Foreskin keratinocyte (primary cell): ENCODE measurements at places on chromosomes 5 and 9.

DNA sequence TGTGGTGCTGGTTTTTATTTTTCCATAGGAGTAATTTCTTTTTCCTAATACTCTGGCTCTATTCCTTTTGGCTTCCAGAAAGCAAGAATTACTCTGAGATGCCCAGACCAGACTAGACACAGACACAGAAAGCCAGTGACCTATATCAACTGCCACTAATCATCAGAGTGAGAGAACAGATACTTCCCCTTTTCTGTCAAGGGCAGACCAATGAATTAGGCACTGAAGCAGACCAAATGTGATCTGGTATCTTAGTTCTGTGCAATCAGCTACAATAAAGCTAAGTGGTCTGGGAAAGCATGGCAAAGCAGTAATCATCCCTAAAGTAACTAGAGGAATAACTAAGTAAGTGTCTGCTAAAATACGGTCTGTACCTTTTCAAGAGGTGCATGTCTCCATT lies 239.1 kb downstream of the ELAVL2 start:
- DNase-seq, result no peak

- no peak for DNase-seq
These were observed 109.3 kb upstream of the CPEB4 start for GRCh38 chr5:173778784-173779304.

DNA sequence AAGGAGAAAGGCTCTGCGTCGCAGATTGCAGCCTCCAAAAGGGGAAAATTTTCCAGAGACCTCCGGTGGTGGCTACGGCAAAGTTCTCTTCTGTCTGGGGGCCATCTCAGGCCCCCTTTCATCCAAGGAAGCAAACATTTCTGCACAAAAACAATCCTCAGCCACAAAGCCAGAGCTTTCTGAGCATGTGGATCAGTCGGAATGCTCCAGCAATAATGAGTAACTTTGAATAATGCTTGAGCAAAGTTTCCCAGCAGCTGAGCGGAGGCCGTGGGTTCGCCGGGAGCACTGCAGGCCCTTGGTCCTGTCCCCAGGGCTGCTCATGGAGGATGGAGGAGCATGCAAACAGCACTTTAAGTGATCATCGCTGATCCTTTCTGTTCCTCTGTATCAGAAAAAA lies 60.2 kb upstream of the UNC5A start:
- DNase-seq, result no peak

DNA sequence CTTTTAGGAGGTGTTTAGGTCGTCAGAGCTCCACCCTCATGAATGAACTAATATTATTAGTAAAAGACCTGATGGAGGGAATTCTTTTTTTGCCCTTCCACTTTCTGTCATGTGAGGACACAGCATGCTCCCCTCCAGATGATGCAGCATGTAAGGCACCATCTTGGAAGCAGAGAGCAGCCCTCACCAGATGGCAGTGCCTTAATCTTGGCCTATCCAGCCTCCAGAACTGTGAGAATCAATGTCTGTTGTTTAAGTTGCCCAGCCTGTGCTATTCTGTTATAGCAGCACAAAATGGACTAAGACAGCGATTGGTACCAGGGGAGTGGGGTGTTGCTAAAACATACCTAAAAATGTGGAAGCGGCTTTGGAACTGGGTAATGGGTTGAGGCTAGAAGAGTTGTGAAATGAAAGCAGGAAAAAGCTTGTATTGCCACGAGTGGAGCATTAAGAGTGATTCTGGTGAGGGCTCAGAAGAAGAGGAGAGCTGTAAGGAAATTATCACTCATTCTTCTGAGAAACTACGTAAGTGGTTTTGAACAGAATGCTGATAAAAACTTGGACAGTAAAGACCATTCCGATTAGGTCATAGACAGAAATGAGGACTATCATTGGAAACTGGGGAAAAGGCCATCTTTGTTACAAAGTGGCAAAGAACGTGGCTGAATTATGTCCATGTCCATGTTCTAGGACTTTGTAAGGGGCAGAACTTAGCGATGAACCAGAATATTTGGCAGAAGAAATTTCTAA lies 28.6 kb downstream of the PTPDC1 start:
- no peak for DNase-seq

GRCh38 chr5:125011419-125011818 lies 265.0 kb upstream of the ZNF608 start:
- DNase-seq, result no peak

GRCh38 chr5:62692946-62693713 lies 114.5 kb downstream of the LRRC70 start:
- DNase-seq, result no peak

GRCh38 chr5:35230038-35230611 lies at the start of gene PRLR:
Gene PRLR, minus strand, starts transcription at chr5:35230487. Its CDS starts 140,867 bp downstream, at chr5:35089620.
- no peak for DNase-seq

DNA sequence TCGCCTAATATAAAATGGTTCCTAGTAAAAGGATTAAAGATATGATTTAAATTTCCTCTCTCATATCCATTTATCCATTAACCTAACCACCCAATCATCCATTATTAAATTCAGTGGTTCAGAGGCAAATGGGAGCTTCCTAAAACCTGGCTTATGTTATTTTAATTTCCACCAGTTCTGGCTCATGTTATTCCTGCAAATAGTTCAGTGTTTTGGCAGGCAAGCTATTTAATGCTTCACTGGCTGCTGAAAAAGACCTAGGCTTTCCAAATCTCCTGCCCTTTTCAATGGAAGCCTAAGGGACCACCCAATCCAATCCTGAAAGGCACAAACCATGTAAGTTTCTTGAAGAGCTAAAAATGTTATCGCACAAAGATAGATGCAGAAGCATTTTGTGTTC lies 52.3 kb downstream of the POC5 start:
- no peak for DNase-seq

GRCh38 chr9:16191691-16192402 lies 639.0 kb downstream of the CCDC171 start:
- DNase-seq, result peak; percentile 28

GRCh38 chr9:135228983-135229625 lies 141.6 kb downstream of the OLFM1 start:
- no peak for DNase-seq

DNA sequence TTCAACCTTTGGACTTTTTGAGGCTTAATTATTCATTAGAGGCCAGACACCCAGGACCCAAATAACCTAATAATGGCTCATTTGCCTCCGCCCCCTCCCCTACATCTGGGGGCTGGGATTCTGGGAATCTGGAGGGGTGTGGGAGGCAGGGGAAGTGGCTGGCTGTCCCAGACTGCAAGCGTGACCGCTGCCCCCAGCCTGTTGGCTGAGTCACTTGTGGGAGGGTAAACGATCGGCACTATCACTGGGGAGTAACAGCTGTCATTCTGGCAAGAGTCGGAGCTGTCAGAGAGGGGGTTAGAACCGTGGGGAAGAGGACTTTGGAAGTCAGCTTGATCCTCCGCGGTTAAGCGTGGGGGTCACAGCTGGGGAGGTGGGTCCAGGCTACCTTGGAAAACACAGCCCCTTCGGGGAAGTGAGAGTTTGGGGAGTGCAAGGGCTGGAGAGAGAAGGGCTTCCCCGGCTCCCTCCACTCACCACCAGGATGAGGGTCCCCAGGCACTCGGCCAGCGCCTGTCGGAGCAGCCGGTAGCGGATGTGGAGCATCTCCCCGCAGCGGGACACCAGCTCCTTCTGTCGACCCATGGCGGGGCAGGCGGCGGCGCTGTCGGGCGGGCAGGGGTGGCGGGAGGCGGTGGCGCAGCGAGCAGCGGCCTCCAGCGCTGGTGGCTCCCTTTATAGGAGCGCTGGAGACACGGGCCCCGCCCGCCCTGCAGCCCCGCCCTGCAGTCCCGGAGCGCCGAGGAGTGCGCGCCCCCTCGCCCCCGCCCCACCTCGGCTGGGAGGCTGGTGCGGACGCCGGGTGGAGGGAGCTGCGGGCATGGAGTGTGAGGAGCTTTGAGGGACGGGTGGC lies at the start of gene AQP3:
TSS of gene AQP3 (minus strand) at position 648 of the 853 bp plus-strand sequence. CDS start at position 585, 63 bp downstream.
- no peak for DNase-seq

DNA sequence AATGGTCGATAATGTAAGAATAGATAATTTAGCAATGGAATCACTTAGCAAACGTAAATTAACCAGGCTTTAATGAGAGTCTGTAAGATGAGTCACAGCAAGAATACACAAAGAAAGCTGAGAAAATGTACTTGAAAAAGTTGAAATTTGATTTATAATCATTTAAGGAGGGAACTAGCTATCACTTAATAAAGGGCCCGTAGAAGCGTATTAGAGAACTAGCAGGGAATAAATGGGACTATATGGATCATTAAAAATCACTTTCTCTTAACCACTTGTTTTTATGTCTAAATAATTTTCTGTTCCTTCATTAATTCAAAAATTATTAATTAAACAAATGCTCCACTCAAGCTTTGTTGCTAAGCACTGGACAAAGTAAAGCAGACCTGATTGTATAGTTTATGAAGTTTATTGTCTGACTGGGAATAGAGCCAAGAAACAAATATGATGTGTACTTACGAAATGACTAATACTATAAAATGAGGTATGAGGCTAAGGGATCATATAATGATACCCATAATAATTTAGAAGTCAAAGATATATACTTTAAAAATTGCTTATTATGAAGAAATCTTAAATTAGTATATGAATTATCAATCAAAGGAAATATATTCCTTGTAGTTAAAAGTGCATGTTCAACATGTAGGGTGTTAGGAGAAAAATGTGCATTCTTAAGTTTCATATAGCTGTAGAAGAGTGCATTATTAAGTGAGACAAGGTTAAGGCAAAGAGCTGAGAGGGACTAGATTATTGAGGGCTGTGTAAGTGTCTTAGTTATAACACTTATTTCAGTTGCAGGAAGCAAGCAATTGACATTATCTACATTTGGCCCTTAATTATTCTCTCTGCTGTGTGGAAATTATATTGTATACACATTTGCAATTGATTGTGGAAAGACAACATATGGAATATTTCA lies 196.8 kb downstream of the PRDM9 start:
- peak; percentile 55 for DNase-seq

DNA sequence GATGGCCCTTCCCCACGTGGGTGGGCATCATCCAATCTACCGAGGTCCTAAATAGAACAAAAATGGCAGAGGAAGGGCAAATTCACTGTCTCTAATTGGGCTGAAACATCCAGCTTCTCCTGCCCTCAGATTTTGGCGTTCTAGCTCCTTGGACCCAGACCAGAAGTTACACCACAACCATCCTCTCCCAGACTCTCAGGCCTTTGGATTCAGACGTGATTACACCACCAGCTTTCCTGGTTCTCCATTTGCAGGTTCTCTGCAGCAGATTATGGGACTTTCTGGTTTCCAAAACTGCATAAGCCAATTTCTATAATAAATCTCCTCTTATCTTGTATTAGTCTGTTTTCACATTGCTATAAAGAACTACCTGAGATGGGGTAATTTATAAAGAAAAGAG lies 73.6 kb upstream of the STARD4 start:
- DNase-seq, result no peak

- peak; percentile 87 for DNase-seq
These were observed 85.0 kb upstream of the MAN2A1 start for GRCh38 chr5:109604758-109605157.

- no peak for DNase-seq
These were observed 98.5 kb downstream of the CACNA1B start for GRCh38 chr9:137975936-137976565.

- no peak for DNase-seq
These were observed 2.2 kb downstream of the TMED7 start for GRCh38 chr5:115623658-115624057.

DNA sequence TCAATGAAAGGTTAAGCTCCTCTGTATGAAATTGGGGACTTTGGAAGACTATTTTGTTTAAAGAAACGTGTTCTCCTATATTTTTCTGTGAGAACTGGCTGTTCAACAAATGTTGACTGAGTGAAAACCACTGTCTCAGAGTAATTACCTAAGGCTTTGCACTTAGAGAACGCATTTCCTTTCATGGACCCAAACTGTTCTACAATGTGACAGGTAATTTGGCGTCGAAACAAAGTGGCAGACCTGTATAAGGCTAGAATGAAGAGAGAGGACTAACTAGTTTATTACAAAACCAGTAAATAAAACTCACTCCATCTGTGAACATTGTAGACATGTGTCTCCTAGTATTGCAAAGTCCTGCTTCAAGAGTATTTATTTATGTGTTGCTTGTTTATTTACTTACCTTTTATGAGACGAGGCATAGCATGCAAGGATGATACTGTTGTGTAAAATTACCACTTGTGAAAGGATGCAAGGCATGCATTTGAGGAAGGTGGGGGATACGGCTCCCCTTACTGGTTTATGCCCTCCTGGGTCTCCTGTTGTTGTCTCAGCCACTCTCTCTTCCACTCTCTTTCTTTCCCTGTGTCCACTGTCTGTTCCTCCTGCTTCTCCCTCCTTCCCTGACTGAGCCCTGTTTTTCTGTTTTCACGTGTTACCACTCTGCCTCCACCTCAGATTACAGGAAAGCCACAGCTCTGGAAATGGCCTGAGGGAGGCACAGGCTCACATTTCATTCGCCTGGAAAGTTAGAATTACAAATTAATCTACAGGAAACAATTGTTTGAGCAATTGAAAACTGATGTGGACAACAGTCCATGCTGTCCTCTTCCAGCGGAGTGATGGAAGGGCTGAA lies 444.0 kb upstream of the ZNF608 start:
- peak; percentile 17 for DNase-seq

DNA sequence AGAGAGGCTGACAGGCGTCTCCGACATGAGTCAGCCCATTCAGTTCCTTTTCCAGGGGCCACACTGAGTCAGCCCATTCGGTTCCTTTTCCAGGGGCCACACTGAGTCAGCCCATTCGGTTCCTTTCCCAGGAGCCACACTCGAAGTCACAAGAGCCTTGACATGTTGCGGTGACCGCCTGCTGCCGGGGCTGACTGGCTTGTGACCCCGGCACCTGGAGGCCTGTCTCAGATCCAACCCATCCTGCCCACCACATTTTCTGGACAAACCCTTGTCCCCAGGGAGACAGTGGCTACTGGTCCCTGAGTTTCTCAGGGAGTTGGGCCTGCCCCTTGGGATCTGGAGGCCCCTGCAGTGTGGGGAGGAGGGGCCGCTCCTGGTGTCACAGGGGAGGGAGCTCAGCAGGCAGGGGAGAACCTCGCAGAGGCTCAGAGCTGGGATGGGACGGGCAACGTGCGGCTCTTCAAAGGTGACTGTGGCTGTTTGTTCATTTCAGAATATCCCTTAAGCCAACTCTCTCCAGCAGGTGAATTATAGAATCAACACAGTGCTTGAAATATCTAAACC lies 40.5 kb upstream of the LPCAT1 start:
- DNase-seq, result peak; percentile 72
